Activated T-helper 9 cell treated with anti-CD3 and anti-CD28 coated beads, Interleukin-2, amount 50 U/mL, for 16 hours (primary cell): ENCODE measurements at places on chromosomes 5 and 9.

DNA sequence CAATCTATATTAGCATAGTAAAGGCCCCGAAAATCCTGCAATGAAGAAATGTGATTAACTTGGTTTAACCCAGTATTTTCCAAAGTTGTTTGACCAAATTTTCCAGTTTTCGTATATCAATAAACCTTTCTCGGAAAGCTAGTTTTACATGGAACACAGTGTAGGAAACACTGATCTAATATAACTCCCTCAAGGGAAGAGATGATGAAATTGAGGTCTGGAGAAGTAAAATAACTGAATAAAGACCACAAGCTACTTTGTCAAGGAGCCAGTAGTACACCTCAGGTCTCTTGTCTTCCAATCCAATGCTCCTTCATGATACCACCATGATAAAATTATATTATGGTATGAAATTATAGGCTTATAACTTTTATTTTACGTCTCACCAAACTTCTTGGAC lies 118.1 kb upstream of the TARS1 start:
- no peak for DNase-seq

GRCh38 chr9:30078195-30078594 lies 2306.2 kb upstream of the ACO1 start:
- no peak for DNase-seq

GRCh38 chr5:180690562-180690961 lies 41.2 kb upstream of the FLT4 start:
- no peak for DNase-seq

DNA sequence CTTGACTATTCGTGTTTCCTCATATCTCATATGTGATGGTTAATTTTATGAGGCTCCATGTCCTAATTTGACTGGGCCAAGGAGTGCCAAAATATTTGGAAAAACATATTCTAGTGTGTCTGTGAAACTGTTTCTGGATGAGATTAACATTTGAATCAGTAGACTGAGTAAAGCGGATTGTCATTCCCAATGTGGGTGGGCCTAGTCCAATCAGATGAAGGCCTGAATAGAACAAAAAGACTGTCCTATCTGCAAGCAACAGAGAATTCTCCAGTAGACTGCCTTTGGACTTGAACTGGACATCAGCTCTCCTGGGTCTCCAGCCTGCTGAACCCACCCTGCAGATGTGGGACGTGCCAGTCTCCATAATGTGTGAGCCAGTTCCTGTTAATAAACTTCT lies 13.5 kb upstream of the SLCO4C1 start:
- DNase-seq: no peak

DNA sequence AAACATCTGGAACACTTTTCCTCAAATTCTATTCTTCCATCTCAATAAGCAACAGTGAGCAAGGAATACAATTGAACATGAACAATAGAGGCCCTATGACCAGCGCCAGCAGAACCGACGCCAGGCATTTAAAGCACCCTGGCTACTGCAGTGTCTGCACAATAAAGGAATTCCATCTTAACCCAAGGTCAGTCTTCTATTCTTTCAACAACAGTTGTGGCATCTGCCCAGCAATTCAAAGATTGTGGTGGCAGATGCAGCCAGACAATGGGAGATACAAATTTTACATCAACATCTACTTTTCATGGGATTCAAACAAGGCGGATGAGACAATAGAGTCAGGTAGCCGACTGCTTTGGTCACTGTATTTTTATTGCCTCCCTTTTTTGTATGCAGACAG lies 65.9 kb downstream of the ELL2 start:
- DNase-seq: no peak

DNA sequence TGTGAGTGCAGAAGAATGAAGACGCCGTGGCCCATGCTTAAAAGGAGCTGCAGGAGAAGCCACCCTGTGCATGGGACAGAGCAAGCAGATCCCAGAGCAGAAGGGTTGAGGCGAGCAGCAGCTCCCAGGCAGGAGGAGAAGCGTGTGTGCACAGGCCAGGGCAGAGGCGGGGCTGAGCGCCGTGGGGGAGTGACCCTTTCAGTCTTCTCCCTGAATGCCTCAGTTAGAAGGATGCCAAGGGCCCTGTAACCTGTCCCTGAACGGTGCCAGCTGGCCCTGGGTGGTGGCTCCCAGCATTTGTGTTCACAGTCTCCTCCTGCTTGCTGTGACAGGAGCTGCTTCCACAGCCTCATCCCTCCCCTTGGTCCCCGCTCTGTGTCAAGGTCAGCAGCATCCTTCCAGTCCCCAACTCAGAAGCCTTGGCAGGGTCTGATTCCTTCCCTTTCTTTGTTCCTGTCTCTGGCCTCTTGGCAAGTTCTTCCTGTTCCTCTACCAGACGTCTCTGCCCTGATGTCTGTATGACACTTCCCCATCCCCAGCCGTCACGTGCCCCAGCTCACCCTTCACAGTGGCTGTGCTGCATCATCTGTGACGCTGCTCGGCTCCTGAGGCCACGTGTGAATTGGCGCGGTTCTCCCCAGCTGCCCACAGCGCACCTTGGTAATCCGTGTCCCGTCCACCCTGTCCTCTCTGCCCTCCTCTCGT lies 5.2 kb downstream of the EXOC3 start:
- no peak for DNase-seq

DNA sequence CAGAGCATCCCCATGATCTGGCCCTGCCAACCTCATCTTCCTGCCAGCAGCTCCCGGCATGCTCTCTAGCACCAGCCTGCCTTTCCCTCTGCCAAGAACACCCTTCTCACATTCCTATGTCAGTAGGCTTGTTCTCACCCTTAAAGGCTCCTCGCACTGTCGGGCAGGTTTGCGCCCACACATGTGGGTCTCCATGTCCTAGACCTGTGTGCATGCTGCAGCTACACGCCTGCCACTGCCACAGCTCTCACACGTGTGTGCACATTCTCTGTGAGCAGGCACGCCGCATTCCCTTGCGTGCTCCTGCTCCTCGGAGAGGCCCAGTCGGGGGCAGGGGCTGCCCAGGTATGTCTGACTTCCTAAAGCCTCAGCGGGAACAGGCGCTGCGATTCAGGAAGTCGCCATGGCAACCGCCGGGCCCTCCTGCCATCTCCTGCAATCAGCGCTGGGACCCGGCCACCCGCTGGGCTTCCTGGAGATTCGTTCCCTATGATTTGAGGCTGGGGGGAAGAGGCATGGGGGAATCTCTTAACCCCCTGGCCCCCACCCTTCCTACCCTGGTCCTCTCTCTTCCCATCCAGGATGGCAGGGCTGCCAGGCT lies 28.1 kb downstream of the NDUFA8 start:
- DNase-seq: no peak

DNA sequence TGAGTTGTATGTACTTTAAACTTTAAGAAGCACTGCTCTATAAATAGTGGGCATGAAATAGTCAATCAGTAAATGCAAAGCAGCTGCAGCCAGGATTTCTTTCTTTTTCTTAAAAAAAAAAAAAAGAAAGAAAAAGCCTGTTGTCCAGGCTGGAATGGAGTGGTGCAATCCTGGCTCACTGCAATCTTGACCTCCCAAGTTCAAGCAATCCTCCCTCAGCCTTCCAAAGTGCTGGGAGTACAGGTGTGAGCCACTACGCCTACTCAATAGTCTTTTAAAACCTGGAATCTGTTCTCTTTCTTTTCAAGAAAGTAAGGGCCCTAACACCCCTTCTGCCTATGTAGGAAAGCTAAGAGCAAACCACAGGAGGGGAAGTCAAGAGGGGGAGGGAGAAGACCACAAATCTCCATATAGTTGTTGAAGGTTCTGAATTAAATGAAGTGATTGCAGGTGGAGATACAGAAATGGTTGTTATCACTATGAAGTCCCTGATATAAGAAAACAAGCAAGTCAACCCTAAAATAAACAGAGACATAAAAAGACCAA lies 20.6 kb upstream of the TPD52L3 start:
- no peak for DNase-seq

DNA sequence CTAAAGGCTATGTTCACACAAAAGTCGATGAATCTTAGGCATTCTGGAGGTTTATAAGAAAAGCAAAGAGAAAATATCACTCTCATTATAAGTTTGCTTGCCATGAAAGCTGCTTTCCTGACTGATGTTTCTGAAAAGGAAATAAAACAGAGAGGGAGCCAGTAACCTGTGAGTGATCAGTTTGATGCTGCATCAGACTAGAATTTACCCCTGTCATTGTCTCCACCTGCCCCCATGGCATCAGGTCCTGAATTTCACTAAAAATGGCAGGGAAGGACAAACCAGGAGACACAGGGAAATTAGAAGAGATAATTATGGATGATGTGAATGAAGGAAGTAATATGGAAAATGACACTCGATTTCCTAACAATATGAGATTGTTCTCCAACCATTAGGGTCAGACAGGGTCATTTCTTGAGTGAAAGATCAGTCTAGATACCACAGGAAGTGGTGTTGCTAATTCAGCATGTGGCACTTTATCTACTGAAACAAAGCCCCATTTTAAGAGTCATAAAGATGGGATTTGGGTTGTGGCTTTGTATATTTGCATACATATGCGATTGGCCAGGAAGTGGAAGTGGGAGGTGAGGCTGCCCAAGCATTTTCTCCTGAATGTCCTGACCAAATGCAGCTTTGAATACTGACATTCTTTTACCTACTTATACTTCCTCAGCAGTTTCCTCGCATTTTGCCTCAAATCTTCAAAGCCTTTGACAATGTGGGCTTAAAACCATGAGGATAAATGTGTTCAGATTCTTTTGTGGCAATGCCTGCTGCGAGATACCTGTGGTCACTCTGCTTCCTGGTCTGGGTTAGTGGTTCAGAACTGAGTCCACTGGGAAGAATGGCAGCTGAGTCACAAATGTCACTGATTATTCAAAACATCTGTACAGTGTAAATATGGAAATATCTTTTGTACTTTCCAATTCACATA lies 29.7 kb downstream of the MEGF10 start:
- DNase-seq: no peak

GRCh38 chr9:69379270-69379982 lies 54.4 kb downstream of the ENTREP1 start:
- no peak for DNase-seq

DNA sequence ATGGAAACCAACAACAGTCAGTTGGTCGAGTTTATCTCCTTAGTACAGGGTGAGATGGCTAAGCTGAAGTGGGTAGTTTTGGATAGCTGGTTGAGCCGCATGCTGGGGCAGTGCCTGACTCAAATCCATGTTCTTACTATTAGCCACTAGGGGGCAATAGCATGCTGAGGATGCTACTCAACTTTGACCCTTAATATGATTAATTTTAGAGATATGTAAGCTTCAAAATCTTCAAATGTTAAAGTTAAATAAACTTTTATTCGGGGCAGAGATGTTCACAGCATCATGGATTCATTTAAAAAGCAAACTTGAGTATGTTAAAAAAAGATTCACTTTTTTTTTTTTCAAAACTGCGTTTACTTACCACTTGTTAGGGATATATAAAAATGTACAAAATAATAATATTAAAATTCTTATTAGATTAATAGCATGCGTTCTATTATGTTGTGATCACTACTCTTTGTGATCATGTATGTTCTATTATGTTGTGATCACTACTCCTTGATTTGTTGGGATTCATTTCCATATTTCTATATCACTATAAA lies 57.0 kb downstream of the C9orf153 start:
- no peak for DNase-seq

DNA sequence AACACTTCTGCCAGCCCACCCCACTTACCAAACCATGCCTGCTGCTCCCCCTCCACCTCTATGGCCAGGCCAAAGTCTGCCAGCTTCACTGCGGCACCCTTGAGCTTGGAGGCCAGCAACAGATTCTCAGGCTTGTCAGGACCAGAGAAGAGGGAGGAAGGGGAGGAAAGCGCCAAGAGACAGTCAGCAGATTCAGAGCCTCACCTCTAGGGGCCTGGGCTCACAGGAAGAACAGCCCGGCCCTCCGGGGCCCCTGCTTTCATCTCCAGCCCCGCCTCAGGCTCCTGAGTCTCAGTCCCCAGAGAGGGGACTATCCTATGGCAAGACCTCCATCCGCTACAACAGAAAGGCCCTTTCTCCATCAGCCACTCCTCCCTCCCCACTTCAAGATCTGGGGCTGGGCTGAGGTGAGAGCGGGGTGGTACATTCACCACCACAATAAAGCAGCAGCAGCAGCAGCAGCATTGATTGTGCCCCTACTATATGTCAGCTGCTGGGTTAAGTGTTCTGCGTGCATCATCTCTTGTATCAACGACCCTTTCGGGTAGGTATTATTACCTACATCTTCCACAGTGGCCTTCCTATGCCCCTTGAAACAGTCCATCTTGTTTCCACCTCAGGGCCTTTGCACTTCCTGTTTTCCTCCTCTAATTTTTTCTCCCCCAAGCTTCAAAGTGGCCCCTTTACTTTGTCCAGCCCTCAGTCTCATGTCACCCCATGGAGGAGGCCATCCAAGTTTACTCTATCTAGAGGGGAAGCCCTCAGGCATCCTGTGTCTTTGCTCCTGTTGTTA lies 36.0 kb downstream of the CAMK2A start:
- DNase-seq: no peak

- no peak for DNase-seq
Measured at GRCh38 chr9:133981958-133982681, 10.0 kb downstream of the VAV2 start.

DNA sequence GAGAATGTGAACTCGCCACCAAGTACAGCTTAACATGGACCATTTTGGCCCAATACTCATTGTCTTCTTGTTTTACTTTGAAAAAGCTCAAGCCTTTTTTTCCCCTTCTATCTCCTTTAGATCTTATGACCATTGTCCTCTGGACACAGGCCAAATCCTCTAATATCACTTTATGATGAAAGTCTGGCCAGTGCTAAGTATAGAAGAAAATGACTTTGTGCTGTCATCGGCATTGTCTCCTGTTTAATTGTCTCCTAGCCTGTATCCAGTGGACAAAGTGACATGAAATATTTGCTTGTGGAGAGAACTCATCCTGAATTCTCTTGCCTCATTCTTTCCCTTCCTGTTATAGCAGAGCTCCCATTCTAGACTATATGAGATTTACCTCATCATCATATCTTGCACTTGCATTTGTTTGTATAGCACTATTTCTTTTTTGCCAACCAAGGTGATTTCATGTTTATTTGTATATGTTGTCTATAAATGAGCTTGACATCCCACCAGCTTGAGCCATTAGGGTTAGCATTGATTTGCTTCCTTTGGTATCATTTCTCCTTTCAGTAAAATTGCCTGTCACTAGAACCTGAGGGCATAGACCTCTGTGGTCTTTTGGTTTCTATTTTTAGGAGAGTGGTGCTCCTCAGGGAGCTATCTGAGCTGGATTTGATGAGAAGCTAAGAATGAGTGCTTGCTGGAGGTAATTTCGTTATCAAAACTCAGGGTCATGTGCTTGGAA lies 18.8 kb upstream of the TNFAIP8 start:
- DNase-seq: no peak

DNA sequence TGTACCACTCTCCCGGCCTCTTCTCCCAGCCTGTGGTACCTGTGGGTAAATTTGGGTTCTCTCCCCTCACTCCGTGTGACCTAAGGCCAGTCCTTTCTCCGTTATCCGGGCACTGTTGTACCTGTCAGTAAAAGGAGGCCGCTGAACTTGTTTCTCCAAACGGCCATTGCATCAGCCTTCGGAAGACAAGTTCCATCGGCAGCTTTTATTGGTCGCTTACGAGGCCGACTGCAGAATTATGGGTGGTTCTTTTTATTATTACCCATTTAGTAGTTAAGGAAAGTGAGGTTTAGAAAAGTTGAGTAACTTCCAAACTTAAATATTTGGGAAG lies 558 bp downstream of the GRPEL2 start:
- DNase-seq: no peak

GRCh38 chr5:177440211-177440989 lies 6.2 kb upstream of the PRR7 start:
- peak; percentile 42 for DNase-seq
